ENCODE measurements at places on chromosomes 1 and 21. TPM values are rescaled to one million over a fixed set of nuclear protein-coding genes. Genes with fewer than 3 reads are reported as not detected.

DNA sequence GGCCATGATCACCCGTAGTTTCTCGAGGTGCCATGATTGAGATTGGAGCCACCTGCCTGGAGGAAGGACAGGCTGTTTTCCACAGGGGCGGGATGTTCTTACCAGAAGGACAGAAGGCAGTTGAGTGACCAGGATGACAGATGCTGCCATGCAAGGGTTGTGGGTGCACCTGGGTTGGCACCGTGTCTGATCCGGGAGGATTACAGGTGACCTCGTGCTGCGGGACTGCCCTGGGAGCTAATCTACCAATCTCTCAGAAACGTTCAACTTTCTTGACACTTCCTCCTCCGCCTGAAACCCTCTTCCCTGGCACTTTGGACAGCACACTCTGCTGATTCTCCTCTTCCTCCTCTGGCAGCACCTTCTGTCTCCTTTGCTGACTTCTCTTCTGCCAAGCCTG lies 13.8 kb upstream of the SLC6A9 start:
- no peak overlapping the region for H3K4me3 ChIP-seq
- DNase-seq, result no peak
- H3K27ac ChIP-seq, result no peak overlapping the region
- H3K36me3 ChIP-seq, result no peaks in the 10 kb centered on the region
- H3K4me1 ChIP-seq, result peaks cover 20% of the 10 kb centered on the region
- no peaks in the 10 kb centered on the region for H3K27me3 ChIP-seq

DNA sequence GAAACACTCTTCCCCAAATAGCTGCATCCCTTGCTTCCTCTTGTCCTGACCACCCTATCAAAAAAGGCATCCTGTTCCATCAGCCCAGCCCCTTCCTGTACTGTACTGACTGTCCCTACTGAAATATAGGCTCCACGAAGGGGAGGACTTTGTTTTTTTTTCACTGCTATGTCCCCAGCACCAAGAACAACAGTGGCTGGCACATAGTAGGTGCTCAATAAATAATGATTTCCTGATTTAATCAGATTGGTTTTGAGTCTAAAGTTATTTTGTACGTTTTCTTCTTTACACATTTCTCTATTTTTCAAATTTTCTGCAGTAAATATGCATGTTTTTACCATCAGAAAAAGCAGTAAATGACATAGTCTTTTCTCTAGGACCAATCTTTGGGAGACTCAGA lies 73.9 kb downstream of the CD58 start:
- no peaks in the 10 kb centered on the region for H3K4me1 ChIP-seq
- DNase-seq, result no peak
- H3K4me3 ChIP-seq, result no peak overlapping the region

The LUZP1 gene
- 18.0 TPM for total RNA-seq

- H3K36me3 ChIP-seq, result no peaks in the 10 kb centered on the region
- H3K27me3 ChIP-seq, result no peaks in the 10 kb centered on the region
- H3K4me3 ChIP-seq, result no peak overlapping the region
- DNase-seq, result no peak
- H3K27ac ChIP-seq, result no peak overlapping the region
Observed at GRCh38 chr21:35571910-35572309, 488.4 kb downstream of the SETD4 start.

DNA sequence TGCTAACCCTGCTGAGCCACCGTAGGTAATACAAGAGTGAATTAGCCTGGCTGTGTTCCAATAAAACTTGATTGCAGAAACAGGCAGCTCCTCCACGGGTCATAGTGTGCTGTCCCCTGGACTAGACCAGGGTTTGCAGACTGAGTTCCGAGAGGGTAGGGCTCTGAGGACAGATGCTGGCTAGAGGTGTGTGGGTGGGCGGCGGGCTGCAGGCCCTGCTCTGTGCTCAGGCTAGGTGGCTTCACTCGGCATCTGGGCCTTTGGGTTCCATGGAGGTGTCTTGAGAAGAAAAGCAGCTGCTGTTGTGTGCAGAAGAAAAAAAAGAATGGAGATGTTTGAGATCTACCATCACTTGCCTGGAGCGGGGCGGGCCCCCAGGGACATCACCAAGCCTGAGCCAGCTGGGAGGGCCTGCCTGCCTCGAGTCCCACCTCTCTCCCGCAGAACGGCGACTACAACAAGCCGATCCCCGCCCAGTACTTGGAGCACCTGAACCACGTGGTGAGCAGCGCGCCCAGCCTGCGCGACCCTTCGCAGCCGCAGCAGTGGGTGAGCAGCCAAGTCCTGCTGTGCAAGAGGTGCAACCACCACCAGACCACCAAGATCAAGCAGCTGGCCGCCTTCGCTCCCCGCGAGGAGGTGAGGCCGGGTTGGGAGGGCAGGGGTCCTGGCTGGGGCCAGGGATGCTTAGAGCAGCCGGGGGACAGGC lies 7.9 kb downstream of the TMEM201 start:
- H3K36me3 ChIP-seq, result peaks cover 34% of the 10 kb centered on the region
- DNase-seq, result no peak
- H3K27me3 ChIP-seq, result no peaks in the 10 kb centered on the region
- no peaks in the 10 kb centered on the region for H3K4me1 ChIP-seq
- no peak overlapping the region for H3K4me3 ChIP-seq
- H3K27ac ChIP-seq, result no peak overlapping the region

The S100A4 gene
- 690 TPM for total RNA-seq

GRCh38 chr1:110750562-110750961 lies 75.8 kb upstream of the KCNA3 start:
- H3K27me3 ChIP-seq, result no peaks in the 10 kb centered on the region
- no peaks in the 10 kb centered on the region for H3K4me1 ChIP-seq
- H3K4me3 ChIP-seq, result no peak overlapping the region
- no peak for DNase-seq
- no peaks in the 10 kb centered on the region for H3K36me3 ChIP-seq
- no peak overlapping the region for H3K27ac ChIP-seq

The CD247 gene
- 3.7 TPM for total RNA-seq

DNA sequence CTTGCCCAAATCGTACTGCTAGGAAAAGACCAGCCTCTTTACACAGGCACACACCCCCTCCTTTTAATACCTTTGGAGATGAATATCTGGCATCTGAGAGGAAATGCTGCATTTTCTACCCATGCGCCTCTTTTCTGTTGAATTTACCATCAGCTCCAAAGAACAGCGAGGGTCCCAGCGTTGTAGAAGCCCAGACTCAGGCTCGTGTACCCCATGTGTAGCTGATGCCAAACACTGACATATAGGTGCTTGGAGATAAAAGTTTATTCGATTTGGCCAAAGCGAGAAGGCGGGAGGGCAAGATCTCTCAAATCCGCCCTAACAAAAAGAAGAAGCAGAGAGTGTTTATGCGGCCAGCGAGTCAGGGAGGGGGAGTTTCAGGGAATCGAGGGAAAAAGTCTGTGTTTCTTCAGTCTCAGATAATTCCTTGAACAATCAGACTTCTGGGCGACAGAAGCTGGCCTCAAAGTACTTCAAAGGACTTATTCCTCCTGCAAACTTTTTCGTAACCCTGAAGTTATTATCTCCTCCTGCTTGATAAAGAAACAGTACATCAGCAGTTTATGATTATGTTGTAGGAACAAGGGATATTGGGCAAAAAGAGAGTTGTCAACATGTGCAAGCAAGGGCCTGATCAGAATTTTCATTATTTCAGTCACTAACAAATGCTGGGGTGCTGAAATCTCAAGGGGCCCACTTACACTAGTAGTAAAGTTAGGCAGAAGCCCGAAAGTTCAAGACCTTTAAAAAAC lies 642 bp upstream of the CREG1 start:
- H3K4me1 ChIP-seq, result no peaks in the 10 kb centered on the region
- peak overlapping the region; percentile 80 for H3K27ac ChIP-seq
- H3K4me3 ChIP-seq, result peak overlapping the region; percentile 85
- DNase-seq, result no peak
- no peaks in the 10 kb centered on the region for H3K36me3 ChIP-seq
- no peaks in the 10 kb centered on the region for H3K27me3 ChIP-seq

The ATP1A2 gene
- 316 TPM for total RNA-seq

DNA sequence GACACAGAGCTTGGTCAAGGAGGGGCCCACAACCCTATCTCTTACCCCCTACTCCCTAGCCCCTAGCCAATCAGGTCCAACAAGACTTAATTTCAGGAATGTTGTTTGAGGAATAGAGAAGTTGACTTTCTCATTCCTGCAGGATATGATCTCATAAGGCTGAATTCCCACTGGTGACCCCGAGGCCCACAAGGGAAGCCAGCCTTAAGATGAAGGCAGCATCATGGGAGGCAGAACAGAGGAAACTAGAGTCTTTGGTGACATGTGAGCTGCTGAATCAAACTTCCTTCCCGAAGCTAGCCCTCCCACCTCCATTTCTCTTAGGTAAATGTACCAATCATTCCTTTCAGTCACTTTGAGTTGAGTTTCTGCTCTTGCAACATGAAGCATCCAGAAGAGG lies 9.1 kb upstream of the PDIK1L start:
- H3K4me3 ChIP-seq, result no peak overlapping the region
- H3K36me3 ChIP-seq, result no peaks in the 10 kb centered on the region
- no peak overlapping the region for H3K27ac ChIP-seq
- H3K27me3 ChIP-seq, result no peaks in the 10 kb centered on the region

The PRELP gene
- 142 TPM for total RNA-seq

The VHLL gene
- total RNA-seq, result not detected

GRCh38 chr1:1460540-1461130 lies 10.9 kb upstream of the ATAD3B start:
- no peaks in the 10 kb centered on the region for H3K4me1 ChIP-seq
- H3K36me3 ChIP-seq, result no peaks in the 10 kb centered on the region
- DNase-seq, result no peak
- no peak overlapping the region for H3K4me3 ChIP-seq
- H3K27me3 ChIP-seq, result no peaks in the 10 kb centered on the region

The CFAP74 gene
- total RNA-seq, result not detected

GRCh38 chr1:228825041-228825440 lies 89.8 kb downstream of the RHOU start:
- no peak for DNase-seq
- H3K27ac ChIP-seq, result no peak overlapping the region
- H3K27me3 ChIP-seq, result no peaks in the 10 kb centered on the region
- no peak overlapping the region for H3K4me3 ChIP-seq

The CSF3R gene
- 3.1 TPM for total RNA-seq

- peak; percentile 96 for DNase-seq
- no peaks in the 10 kb centered on the region for H3K36me3 ChIP-seq
- H3K4me1 ChIP-seq, result peaks cover 15% of the 10 kb centered on the region
Observed at GRCh38 chr21:33479679-33480480, at the start of gene TMEM50B. TMEM50B (minus strand) TSS chr21:33479974; CDS start chr21:33468885, 11,089 bp downstream.

DNA sequence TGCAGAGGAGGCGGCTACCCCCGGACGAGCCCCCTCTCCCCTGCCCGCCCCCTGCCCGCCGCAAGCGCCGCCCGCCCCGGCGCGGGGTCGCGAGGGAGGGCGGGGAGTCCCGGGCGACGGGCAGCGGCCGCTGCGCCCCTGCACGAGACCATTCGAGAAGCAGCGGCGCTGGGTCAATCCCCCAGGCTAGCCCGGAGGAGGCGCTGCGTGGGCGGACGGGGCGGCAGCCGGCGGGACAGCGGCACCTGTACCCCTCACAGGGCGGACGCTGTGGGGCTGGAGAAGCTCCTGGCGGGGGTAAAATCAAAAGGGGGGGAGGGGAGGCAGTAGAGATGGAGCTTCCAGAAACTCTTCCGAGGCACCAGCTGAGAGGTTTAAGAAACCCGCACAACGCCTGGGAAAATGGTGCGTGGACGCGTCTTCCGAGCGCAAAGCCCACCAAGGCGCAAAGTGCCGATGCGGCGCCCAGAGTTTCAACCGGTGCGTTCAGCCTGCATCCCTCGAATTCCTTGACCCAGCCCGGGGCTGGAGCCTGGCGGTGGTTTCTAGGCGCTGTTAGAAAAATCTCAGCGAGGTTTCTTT lies at the start of gene PLPPR5:
TSS of gene PLPPR5 (minus strand) at position 1 of the 582 bp plus-strand sequence. CDS start 190 bp downstream, outside the sequence.
- H3K27me3 ChIP-seq, result no peaks in the 10 kb centered on the region
- peak within 1 kb of the TSS; percentile 59 for H3K4me3 ChIP-seq
- no peaks in the 10 kb centered on the region for H3K4me1 ChIP-seq

The FAM163A gene
- not detected for total RNA-seq

The BCAN gene
- total RNA-seq, result not detected

The LCE3E gene
- not detected for total RNA-seq

The RPL22 gene
- total RNA-seq, result 88.8 TPM

DNA sequence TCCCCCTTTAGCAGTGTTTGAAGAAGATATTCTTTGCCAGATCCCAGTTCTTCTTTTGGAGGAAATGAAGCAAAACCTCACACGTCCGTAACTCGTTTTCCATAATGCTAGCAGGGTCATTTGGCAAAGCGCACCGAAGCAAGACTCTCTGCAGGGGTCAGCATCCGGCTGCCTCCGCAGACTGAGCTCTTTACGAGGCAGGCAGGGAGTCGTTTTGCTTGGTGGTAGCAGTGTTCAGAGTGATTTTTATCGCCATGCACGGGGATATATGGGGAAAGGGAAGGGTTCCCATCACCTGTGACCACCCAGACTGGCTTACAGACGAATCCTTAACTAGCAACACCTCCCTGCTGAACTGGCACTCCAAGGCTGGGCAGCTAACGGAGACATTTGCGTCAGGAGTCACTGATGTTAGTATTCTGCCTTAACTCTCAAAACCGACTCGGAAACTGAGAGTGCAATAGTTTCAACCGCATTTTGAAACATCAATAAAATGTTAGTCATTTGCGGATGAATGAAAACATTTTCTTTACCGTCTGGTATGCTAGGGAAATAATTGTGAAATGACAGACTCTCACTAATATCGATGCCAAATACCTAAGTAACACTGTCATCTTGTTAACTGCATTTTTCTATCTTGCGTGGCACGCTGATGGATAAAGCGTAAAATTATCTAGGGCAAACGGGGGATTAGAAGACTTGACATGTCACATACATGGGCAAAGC lies 2.2 kb upstream of the NEGR1 start:
- peak; percentile 72 for DNase-seq
- peak overlapping the region; percentile 92 for H3K27ac ChIP-seq
- no peaks in the 10 kb centered on the region for H3K27me3 ChIP-seq

GRCh38 chr21:29091033-29091432 lies 17.6 kb upstream of the CCT8 start:
- no peaks in the 10 kb centered on the region for H3K36me3 ChIP-seq
- no peak overlapping the region for H3K4me3 ChIP-seq
- H3K27ac ChIP-seq, result no peak overlapping the region
- H3K27me3 ChIP-seq, result no peaks in the 10 kb centered on the region
- no peaks in the 10 kb centered on the region for H3K4me1 ChIP-seq
- DNase-seq, result no peak

The VWA5B1 gene
- not detected for total RNA-seq

The PHGDH gene
- 61.7 TPM for total RNA-seq

DNA sequence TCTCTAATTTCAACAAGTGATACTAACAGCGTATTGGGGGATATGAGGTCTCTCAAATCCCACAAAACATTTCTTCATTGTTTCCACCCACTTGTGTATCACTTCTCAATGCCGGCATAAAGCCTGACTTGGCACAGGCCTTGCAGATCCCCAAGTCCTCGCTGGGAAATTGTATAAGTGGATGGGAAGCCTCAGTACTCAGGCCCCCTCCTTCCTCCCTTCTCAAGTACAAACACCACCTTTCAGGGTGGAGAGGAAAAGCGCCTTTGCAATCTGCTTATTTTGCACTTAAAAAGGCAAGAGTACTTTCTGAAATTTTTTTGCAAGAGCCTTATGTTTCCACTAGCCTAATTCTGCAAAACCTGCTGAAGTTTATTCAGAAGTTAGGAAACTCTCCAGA lies 25.8 kb upstream of the KLHDC8A start:
- no peaks in the 10 kb centered on the region for H3K27me3 ChIP-seq
- H3K4me3 ChIP-seq, result no peak overlapping the region
- no peak overlapping the region for H3K27ac ChIP-seq
- H3K4me1 ChIP-seq, result no peaks in the 10 kb centered on the region
- DNase-seq, result no peak

Data from ascending aorta (tissue), 2 donors.